ENCODE measurements at places on chromosomes 11 and 22. TPM values are rescaled to one million over a fixed set of nuclear protein-coding genes. Genes with fewer than 3 reads are reported as not detected.

Gene NELL1
- total RNA-seq: not detected

Gene SCUBE2
- total RNA-seq: 0.18 TPM

Gene TRPM5
- total RNA-seq: not detected

Gene GRIA4
- not detected for total RNA-seq
